ENCODE measurements at places on chromosomes 12 and 14.

GRCh38 chr14:60184905-60185555, 19.8 kb upstream of the DHRS7 start:
- DNase-seq, result no peak

GRCh38 chr14:70289138-70289537, 70.3 kb downstream of the COX16 start:
- peak; percentile 81 for DNase-seq

DNA sequence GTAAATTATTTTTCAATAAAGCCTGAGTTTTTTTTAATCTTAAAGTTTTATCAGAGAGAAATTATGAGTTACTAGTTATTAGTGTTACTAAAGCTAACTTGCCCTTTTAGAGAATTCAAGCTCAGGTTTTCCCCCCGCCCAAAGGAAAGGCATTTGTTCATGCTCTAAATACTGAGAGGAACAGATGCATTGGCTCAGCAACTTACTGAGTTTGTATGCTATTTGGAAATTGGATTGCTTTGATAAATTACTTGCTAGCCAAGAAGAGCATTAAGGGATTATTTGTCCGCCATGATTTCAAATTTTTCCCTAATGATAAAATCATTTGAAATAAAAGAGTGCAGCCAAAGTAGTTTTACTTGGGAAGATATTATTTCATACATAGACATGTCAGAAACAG, 149.4 kb downstream of the METTL25 start:
- DNase-seq, result no peak

DNA sequence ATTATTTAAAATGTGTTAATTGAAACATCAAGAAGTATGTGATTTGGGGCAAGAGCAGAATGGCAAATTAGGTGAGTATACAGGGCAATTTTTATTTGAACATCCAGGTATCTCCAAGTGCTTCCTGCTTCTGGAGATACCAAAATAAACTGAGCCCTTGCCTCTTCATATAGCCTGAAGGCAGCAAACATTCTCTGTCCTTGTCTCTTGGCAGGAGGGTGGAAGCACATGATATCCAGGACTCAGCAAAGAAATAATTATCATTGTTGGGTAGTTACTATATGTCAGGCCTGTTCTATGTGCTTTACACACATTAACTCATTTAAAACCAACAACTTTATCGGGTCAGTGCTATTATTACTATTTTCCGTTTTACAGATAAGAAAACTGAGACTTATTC, 12.5 kb downstream of the LIN7A start:
- no peak for DNase-seq

GRCh38 chr14:102507081-102507856, 2.3 kb downstream of the ANKRD9 start:
- no peak for DNase-seq

- DNase-seq, result no peak
Observed at GRCh38 chr12:103012884-103013283, 55.4 kb downstream of the ASCL1 start.

GRCh38 chr14:57091030-57091608, 177.6 kb downstream of the EXOC5 start:
- no peak for DNase-seq

- DNase-seq, result no peak
Observed at GRCh38 chr12:40586823-40587222, 105.4 kb upstream of the CNTN1 start.

GRCh38 chr12:92488735-92489134, 214.1 kb upstream of the PLEKHG7 start:
- no peak for DNase-seq

DNA sequence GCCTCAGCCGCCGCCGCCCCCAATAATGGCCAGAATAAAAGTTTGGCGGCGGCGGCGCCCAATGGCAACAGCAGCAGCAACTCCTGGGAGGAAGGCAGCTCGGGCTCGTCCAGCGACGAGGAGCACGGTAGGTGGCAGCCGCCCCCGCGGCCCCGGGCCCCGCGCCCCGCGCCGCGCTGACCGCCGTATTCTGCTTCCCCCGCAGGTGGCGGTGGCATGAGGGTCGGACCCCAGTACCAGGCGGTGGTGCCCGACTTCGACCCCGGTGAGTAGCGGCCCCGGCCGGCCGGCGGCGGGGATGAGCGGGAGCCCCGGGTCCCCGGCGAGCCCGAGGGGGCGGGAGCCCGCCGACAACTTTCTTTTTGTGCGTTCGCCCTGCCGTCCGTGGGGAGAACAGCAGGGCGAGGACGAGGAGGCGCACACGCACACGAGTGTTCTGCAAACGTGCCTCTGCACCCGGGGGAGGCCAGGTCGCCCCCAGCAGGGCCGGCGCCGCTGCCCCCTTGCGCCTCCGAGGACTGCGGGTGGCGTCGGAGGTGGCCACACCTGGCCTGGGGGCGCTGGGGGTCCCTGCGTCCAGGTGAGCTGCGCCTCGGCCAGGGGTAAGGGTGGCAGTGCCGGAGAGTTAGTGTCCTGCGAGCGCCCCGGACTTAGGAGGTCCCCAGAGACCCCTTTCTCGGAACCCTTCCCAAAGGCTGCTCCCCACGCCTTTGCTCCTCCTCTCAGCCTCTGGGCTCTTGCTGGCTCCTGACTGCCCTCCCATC, 794 bp downstream of the RCOR1 start:
- peak; percentile 64 for DNase-seq

GRCh38 chr12:51524386-51524901, 66.6 kb upstream of the SCN8A start:
- DNase-seq, result no peak

- no peak for DNase-seq
Observed at GRCh38 chr12:52686756-52687487, 6.7 kb upstream of the KRT1 start.

Data from activated CD8-positive, alpha-beta T cell treated with anti-CD3 and anti-CD28 coated beads for 36 hours (primary cell).